ENCODE measurements at places on chromosomes 3 and 15. TPM values are rescaled to one million over a fixed set of nuclear protein-coding genes. Genes with fewer than 3 reads are reported as not detected.

Gene SYNPR
- not detected for total RNA-seq

Gene OR5K2
- not detected for total RNA-seq

Gene IGF2BP2
- not detected for total RNA-seq

Gene ACAD11
- total RNA-seq, result 26.9 TPM

Gene RBPMS2
- total RNA-seq, result 0.32 TPM

Gene SETMAR
- 7.6 TPM for total RNA-seq

Gene MINDY4B
- total RNA-seq, result not detected

Gene LNP1
- 1.9 TPM for total RNA-seq

Gene ST8SIA2
- not detected for total RNA-seq

Gene GPR62
- not detected for total RNA-seq

Gene ITIH1
- 0.53 TPM for total RNA-seq

Gene IGSF11
- not detected for total RNA-seq

Gene ALDH1L1
- not detected for total RNA-seq

Gene AGTR1
- total RNA-seq, result not detected

Gene IMPG2
- 0.44 TPM for total RNA-seq

Gene EOGT
- 15.5 TPM for total RNA-seq

Gene SPESP1
- 1.1 TPM for total RNA-seq

Gene KCNMB3
- total RNA-seq, result 6.1 TPM

Gene KLHL40
- total RNA-seq, result not detected

Gene TBL1XR1
- 138 TPM for total RNA-seq

Gene PSTPIP1
- 69.0 TPM for total RNA-seq

Gene TF
- 0.27 TPM for total RNA-seq

Gene CD200R1
- total RNA-seq, result 4.4 TPM

Gene NEK11
- total RNA-seq, result 5.7 TPM

Data from B cell (primary cell).